NCI-H510A (cell line): ENCODE measurements at places on chromosomes 7 and 10.

GRCh38 chr7:133912916-133913697, 214.0 kb upstream of the LRGUK start:
- DNase-seq: no peak

DNA sequence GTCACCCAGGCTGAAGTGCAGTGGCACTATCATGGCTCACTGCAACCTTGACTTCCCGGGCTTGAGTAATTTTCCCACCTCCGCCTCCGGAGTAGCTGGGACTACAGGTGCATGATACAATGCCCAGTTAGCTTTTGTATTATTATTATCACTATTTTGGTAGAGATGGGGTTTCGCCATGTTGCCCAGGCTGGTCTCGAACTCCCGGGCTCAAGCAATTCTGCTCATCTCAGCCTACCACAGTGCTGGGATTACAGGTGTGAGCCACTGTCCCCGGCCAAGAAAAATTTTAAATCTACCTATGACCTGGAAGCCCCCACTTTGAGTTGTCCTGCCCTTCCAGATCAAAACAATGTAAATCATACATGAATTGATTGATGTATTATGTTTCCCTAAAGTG, 38.8 kb downstream of the CCDC6 start:
- DNase-seq: no peak

GRCh38 chr10:57905010-57905409, 362.7 kb downstream of the IPMK start:
- no peak for DNase-seq

- no peak for DNase-seq
Observed at GRCh38 chr7:101913247-101913721, 95.9 kb downstream of the CUX1 start.

GRCh38 chr10:131882590-131883451, 18.0 kb upstream of the PPP2R2D start:
- no peak for DNase-seq

GRCh38 chr7:98795741-98796493, 73.9 kb downstream of the TMEM130 start:
- DNase-seq: no peak

DNA sequence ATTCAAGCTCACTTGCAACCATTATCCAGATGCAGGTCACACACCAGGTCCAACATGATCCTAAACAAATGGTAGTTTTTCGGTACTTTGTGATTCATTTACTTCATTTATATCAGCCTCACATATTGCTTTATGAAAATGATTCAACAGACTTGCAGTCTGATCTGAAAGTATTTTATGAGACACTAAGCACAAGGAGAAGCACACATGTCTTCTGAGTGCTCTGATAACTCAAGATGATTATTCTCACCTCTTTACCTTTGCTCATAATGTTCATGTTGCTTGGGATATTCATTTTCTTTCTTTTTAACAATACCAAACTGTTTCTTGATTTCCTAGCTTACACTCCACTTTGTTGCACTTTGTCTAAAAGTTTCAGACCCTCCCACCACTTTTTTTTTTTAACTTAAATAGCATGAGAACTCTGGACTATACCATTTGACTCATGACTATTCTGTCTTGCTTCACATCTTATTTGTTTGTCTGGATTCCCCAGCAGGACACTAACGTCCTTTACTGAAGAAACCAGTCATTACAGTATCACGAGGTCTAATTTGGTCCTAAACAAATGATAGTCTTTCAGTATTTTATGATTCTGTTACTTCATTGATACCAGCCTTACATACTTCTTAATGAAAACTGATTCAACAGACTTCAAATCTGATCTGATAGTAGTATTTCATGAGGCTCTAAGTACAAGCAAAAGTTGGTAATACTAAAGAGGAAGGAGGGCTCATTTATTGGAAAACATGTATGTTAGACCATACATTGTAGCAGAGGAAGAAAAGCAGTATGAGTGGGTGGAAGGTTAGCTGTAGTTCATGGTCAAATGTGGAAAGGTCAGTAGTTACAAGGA, 171.8 kb upstream of the AHR start:
- DNase-seq: no peak

- DNase-seq: no peak
Observed at GRCh38 chr10:124748953-124749645, 4.9 kb upstream of the FAM53B start.

- DNase-seq: no peak
Observed at GRCh38 chr10:98172495-98172894, 38.0 kb downstream of the R3HCC1L start.

- DNase-seq: no peak
Observed at GRCh38 chr7:125383324-125383723, 453.7 kb upstream of the POT1 start.
